HepG2 (cell line): ENCODE measurements at places on chromosomes 12 and 14.

- DNase-seq = no peak
Measured at GRCh38 chr12:46608431-46609272, 217.1 kb downstream of the SLC38A4 start.

DNA sequence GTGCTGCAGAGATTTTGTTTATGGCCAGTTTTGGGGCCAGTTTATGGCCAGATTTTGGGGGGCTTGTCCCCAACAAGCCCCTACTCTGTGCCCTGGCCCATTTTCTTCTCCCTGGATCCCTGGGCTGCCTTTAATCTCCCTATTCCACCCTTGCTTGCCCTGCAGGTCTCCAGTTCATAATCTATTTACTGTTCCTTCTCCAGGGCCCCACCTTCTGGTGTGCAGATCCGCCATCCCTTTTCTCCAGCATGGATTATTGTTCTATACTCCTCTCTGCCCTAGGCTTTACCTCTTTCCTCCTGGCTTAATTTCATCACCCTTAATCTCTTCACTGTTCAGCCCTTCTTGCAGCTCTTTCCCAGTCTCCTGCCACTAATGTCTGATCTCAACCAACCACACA lies 26.0 kb upstream of the NUDT4 start:
- no peak for DNase-seq

GRCh38 chr14:69096781-69097475 lies 56.0 kb downstream of the DCAF5 start:
- DNase-seq = no peak

DNA sequence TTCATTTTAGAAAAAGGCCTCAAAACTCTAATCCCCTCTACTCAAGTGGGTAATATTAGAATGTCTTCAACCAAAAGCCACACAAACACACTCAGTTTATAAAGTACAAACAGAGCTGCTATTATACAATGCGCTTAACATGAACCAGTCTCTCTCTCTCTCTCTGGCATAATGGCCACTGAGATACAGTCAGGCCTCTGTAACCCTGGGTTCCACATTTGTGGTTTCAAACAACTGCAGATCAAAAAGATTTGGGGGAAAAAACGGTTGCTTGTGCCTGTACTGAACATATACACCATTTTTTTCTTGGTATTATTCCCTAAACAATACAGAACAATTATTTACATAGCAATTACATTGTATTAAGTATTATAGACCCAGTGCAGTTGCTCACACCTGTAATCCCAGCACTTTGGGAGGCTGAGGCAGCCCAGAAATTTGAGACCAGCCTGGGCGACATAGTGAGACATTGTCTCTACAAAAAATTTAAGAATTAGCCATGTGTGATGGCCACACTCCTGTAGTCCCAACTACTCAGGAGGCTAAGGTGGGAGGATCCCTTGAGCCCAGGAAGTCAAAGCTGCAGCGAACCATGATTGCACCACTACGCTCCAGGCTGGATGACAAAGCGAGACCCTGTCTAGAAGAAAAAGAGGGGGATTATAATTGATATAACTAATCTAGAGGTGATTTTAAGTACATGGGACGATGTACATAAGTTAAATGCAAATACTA lies 5.6 kb downstream of the SLC11A2 start:
- DNase-seq = no peak

GRCh38 chr14:66135831-66136230 lies 350.3 kb upstream of the CCDC196 start:
- DNase-seq = no peak

GRCh38 chr12:54384591-54385041 lies at the start of gene ZNF385A:
Gene ZNF385A, minus strand, starts transcription at chr12:54384733. Its CDS starts 219 bp downstream, at chr12:54384514.
- no peak for DNase-seq

DNA sequence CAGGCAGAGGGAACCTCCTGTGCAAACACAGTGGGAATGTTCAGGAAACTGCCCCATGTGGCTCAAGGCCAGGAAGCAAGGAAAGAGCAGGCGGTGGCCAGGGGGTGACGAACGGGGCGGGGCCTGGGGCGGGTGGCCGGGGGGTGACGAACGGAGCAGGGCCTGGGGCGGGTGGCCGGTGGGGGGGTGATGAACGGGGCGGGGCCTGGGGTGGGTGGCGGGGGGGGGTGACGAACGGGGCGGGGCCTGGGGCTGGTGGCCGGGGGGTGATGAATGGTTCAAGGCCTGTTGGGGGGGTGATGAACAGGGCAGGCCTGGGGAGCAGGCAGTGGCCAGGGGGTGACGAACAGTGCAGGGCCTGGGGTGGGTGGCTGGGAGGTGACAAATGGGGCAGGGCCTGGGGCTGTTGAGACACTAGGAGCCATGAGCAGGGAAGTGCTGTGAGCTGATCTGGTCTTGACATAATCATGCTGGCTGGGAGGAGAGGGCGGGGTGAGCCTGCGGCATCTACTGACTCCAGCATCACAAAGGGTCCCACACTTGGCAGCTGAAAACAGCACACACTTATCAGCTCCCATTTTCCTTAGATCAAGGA lies 62.7 kb upstream of the FBRSL1 start:
- no peak for DNase-seq

GRCh38 chr12:3222306-3222705 lies 145.1 kb downstream of the TSPAN9 start:
- no peak for DNase-seq

- DNase-seq = no peak
Measured at GRCh38 chr14:55131370-55132137, 2.5 kb downstream of the LGALS3 start.

GRCh38 chr12:91717804-91718203 lies 427.8 kb downstream of the BTG1 start:
- DNase-seq = no peak

- no peak for DNase-seq
Measured at GRCh38 chr14:51564460-51564859, 87.2 kb upstream of the FRMD6 start.

- DNase-seq = no peak
Measured at GRCh38 chr14:29163109-29163508, 396.5 kb downstream of the FOXG1 start.

DNA sequence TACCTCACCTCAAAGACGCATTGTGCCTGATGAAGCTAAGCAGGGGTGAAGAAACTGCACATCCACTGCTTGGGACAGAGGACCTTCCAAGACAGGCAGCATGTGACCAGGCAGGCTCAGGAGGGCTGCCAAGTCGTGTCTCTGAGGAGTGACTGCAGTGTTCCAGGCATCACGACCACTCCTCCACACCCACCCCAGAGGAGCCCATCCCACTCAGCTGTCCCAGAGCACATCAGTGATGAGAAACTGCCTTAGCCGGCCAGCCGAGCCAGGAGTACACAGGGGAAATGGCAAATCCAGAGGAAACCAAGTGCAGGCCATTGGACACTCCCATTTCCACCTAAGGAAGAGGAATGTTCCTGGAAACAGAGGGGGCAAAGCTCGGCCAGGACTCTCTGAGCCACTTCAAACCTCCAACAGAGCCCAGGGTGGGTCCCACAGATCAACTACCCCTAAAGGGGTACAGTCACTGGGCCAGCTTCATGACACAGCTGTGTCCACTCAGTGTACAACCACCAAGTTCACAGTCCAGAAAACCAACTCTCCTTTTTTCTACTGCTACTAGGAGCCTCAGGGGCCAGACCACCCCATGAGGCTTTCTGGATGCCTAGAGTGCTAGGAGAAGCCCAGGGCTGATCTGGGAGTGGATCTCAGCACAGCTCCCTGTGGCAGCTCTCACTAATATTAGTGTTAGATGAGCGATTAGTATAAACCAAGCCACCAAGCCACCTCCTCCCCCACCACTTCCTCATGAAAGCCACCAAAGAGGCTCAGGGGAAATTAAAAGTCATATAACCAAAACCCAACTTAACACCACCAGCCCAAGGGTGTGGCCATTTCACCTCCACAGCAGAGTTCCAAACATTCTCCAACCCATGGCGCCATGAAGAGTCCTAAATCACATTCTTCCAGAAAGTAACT lies 15.4 kb downstream of the PXN start:
- DNase-seq = no peak

DNA sequence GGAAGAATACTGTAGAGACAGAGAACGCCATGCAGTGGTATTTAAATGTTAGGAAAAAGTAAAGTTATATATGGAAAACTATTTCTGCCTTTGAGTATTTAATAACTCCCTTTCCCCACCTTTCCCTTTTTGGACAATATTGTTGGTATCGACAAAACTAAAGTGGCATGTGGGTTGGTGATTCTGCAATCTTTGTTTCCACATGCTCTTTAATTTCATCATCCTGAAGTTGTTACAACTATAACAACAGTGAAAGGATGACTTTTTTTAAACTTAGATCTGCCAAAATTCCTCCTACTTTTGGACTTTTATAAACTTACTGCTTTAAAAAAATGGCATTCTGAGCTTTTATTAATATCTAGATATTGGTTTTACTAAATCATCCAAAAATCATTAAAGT lies 25.3 kb downstream of the TTC8 start:
- no peak for DNase-seq

DNA sequence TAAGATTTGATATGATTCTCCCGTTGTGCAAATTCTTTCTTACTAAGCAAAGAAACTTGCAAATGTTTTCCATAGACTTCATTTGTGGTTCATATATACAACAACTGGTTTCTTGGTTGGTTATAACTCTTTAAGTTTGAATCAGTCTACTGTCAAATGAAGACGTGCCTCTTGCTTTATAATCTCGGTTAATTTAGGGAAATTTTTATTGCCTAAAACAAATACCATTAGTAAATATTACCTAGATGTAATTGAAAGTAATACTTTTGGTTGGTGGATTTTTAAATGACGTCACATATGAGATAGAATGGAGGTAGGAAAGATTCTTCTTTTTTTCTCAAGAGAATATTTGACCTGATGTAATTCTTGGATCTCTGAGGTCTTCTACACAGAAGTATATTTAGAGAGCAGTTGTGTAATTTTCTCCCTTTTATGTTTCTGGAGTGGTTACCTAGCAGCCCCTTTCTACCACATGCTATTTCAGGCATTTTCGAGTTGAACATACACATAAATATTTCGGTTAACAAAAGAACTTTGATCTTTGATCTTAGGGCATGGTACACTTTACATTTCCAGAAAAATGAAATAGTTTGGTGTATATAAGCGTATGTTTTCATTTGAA lies 1.7 kb downstream of the ATF7IP start:
- peak; percentile 29 for DNase-seq

GRCh38 chr14:106459971-106460730 lies 933.8 kb downstream of the TMEM121 start:
- DNase-seq = no peak

GRCh38 chr14:97120611-97121031 lies 323.4 kb downstream of the VRK1 start:
- no peak for DNase-seq

GRCh38 chr12:85557850-85558249 lies 277.8 kb downstream of the ALX1 start:
- no peak for DNase-seq

GRCh38 chr12:93844164-93844784 lies 167.1 kb downstream of the CRADD start:
- no peak for DNase-seq

DNA sequence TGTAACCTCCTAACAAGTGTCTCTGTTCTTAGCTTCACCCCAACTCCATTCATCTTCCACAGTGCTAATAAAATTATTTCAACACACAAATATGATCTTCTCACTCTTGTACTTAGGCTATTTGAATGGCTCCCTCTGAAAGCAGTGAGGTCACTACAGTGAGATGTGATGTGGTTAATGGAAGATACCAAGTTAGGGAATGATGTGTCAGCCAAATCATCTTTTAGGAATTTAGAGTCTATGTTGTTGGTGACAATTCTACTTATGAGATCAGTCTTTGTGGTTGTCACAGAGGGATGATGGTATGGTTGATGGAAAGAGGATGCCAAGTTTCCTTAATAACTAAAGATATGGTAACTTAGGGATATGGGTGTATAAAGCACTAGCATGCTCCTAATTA lies 57.6 kb downstream of the POLR3B start:
- no peak for DNase-seq

DNA sequence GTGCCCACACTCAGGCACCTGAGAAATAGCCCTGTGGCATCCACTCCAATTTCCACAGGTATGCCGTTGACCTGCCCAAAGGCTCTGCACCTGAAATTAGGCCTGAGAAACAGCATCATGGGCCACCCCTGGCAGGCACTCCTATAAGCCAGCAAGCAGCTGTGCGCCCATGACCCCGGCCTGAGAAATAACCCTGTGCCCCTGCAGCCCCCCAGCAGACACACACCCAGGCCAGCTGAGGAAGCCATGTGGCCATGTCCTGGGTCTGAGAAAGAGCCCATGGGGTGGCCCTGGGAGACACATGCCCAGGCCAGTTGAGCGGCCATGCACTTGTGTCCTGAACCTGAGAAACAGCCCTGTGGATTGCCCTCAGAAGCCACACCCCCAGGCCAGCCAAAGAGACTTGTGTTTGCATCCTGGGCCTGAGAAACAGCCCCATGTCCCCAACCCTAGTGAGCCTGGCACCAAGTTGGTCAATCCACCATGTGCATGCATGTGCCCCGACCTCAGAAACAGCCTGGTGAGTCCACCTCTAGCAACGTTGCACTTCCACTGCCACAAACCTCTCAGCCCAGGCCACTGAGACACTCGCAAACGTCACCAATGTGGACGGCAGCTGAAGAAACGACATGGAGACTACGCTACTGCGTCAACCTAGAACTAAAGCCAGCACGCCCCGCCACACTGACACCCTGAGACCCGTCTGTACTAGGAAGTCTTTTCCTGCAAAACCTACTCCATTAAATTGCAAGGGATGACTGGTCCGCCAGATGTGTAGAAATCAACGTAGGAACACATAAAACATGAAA lies 411.9 kb downstream of the TMEM121 start:
- no peak for DNase-seq

DNA sequence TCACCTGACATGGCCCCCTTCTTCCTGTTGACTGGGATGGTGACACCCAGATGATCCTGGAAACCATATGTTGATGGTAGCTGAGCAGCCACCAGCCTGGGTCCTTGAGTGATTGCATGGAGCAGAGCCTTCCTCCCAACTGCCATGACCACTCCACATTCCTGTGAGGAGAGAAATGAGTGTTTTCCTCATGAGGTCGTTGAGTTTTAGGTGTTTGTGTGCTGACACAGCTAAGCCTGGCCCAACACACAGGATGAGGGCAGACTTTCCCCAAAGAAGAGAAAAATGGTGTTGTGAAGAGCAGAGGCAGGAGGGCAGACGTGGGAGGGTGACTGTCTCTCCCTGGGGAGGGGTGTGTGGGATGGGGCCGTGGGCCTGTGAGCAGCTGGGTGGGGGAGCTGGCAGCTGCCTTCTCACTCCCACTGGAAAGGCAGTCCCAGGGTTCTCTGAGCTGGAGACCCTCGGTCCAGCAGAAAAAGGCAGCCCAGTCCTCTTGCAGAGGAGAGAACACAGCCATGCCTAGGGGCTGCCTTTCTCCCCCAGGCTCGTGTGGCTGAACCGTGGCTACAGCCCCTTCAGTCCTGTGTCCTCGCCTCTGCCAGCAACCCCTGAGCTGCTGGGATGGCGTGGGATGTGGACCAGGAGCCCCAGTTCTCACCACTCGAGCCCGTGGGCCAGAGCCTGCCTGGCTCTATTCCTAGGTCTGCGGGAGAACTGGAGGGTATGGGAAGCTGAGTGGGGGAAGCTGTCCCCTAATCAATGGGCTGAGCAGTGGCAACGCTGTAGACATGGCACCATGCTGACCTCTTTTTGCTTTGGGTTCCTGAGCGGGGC lies 257.0 kb downstream of the ADGRD1 start:
- no peak for DNase-seq
